ENCODE measurements at places on chromosomes 11 and 22.

- peak; percentile 70 for DNase-seq
Observed at GRCh38 chr11:119406005-119406404, 17.0 kb downstream of the THY1 start.

DNA sequence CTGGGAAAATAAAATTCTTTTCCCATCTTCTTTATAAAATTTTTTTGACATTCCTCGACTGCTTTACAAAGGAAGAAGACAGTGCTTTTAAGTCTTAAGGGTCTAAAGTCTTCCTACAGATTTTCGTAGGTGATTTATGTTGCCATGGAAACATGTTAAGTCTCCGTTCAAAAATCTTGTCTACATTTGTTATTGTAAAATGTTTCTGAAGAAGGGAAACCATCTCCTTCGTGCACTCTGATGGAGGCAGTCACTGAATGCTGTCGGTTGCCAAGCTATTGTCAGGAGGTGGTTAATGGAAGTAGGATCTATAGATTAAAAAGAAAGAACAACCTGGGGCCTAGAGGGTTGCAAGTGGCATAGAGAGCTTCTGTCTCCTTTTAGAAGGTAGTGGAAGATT lies 52.6 kb downstream of the MAP6 start:
- DNase-seq = no peak

DNA sequence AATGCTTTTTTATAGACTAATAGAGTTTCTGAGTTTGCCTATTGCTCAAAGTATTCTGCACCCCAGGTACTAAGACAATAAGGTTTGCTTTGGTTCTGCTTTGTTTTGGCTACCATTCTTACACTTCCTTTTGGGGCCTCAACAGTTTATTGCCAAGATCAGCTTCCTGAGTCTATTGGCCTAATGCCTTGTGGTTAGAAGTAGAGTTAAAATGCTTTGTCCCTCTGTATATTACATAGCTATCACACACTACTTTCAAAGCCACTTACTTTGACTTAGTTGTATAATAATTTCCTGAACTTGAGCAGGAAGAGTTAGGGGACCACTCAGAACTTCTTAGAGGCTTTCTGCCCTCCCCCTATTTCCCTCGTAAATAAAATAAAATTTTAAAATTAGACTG lies 96.5 kb downstream of the DLG2 start:
- no peak for DNase-seq

DNA sequence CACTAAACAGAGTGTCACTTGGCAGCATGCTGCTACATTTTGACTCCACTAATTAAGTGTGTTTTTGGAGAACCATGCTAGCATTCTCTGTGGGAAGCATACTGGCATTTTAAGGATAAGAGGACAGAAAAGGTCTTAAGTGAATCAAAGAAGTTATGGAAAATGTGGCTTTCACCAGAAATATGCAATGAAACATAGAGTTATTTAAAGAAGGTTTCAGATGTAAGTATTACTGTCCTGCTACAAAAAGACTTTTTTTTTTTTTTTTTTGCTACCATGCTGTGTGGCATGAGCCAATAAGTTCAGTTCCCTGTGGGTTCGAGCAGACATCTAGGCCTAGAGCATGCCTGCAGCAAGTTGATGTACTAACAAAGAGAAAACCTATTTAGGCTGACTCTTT lies 187.6 kb downstream of the MSANTD4 start:
- no peak for DNase-seq

DNA sequence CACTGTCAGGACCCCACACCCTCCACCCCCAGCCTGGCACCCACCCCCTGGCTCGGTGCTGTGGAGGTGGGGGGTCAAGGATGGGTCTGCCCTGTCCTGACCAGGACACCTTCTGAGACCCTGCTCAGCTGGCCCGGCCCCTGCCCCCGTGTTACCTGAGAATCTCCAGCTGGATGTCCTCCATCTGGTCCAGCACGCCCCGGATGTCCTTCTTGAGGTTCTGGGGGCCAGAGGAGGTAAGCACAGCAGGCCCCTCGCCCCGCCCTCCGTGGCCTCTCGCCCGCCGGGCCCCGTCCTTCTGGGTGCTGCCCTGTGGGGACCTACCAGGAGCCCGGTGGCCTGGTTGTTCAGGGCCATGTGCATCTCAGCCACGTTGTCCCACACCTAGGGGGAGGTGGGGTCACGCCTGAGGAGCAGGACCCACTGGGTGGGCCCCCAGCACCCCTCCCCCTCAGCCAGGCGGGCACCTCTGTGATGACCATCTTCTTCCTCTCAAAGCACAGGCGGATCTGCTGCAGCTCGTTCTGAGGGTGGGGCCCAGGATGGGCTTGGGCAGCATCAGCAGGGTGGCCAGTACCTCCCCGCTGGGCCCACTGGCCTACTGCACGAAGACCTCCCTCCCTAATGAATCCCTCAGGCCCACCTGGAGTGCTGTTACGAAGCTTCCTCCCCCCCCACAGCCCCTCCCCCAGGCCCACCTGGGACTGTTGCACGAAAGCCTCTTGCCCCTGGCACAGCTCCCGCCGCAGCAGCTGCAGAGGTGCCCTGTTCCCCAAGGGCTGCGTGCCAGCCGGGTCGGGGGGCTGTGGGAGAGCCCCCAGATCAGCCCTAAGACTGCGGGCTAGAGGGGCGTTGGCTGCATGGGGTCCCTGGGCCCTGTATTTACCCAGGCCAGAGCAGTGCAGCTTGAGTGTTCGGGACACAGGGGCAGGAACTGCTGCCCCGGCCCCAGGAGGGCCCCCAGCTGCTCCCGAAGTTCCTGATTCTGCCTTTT lies 1.3 kb downstream of the CCDC188 start:
- DNase-seq = no peak

DNA sequence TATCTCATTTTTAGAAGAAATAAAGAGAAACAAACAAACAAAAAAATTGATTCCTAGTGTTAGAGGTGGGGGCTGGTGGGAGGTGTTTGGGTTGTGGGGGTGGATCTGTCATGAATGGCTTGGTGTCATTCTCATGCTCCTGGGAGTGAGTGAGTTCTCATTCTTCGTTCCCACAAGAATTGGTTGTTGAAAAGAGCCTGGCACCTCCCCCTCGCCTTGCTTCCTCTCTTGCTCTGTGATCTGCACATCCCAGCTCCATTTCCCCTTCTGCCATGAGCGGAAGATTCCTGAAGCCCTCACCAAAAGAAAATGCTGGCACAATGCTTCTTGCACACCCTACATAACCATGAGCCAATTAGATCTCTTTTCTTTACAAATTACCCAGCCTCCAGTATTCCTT lies 277.8 kb downstream of the ST3GAL4 start:
- peak; percentile 41 for DNase-seq

- no peak for DNase-seq
Observed at GRCh38 chr22:47618180-47619010, 855.9 kb downstream of the TBC1D22A start.

DNA sequence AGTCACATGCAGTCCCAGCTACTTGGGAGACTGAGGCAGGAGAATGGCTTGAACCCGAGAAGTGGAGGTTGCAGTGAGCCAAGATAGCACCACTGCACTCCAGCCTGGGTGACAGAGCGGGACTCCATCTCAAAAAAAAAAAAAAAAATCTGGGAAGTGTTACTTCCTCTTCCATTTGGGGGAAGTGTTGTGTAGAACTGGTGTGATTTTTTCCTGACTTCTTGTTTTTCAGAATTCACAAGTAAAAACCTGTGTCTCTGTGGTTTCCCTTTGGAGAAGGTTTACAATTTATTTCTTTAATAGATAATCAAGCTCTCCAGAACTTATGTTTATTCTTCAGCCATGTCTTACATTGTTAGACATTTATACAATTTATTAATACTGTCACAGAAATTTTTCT lies 396.1 kb downstream of the BRD1 start:
- no peak for DNase-seq

DNA sequence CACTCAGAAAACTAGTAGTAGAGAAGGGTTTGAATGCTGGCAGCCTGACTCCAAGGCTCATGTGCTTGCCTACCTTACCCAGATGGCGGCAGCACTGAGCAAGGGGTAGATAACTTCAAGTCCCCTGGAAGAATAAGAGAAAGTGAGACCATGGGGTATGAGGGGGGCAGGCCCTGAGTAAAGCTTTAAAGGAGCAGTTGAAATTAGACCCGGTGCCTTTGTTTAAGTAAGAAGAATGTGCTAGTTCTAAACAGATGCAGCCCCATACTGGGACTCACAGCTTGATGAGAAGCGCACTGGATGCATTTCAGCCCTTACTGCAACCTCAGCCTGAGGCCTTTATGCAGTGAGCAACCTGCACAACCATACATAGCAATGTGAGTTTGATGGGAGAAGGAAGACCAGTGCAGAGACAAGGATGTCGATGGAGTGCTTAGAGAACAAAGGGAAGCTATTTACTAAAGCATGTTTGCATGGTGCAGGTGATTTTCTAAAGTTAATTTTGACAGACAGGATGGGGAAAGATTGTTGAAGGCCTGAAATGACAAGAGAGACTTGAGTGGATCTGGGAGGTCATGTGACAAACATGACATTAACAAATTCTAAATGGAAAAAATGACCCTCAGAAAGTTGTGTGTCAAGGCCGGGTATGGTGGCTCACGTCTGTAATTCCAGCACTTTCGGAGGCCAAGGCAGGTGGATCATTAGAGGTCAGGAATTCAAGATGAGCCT lies 27.1 kb upstream of the TMA7B start:
- DNase-seq = peak; percentile 36

DNA sequence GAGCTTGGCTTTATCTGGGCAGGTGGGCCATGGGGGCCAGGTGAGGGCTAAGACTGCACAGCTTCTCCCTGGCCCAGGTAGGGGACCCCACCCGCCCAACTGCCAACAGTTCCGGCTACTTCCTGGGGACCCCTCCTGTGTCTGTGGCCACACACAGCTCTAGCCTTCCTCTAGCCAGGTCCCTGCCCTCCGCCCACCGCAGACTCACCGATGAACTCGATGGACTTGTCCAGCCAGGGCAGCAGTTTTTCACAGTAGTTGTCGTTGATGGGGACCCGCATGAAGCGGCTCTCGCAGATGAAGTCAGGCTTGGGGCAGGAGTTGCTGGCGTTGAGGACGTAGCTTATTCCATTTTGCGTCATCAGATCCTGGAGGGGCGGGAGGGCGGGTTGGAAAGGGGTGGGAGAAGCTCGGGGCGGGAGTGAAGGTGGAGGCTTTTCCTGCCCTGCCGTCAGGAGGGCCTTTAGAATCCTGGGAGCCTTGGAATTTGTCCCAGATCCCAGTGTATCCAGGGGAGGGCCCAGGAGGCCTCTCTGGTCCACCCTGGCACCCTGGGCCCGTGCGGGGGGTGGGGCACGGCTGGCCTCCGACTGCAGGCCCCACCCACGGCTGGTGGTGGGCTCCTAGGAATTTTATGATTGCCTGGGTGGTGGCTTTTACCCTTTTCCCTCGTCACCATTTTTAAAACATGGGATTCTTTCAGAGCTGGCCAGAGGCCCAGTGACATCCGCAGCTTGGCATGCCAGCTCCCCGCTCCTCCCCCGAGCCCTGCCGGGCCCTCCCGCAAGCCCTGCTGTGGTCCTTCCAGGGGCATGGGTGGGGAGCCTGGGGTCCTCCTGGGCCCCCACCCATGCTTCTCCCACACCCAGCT lies 13.9 kb downstream of the DUSP8 start:
- peak; percentile 95 for DNase-seq

DNA sequence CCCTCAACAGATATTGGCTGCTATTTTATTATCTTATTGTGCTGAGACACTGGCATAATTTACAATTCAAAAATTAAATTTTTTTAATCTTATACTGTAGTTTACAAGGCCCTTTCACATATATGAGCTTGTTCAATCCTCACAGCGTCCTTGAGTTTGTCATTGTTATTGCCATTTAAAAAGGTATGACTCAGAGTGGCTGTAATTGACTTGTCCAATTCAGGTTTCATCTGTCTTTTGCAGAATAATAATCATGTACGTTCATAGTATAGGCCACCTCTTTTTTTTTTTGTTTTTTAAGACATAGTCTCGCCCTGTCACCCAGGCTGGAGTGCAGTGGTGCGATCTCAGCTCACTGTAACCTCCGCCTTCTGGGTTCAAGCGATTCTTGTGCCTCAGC lies 11.5 kb downstream of the PTPRJ start:
- DNase-seq = no peak

- DNase-seq = no peak
Observed at GRCh38 chr22:26921726-26922125, 264.3 kb downstream of the MIAT start.

GRCh38 chr11:35260342-35260985 lies 121.5 kb downstream of the CD44 start:
- DNase-seq = peak; percentile 93

GRCh38 chr22:20298803-20299745 lies 20.8 kb downstream of the DGCR6L start:
- DNase-seq = peak; percentile 76

GRCh38 chr11:110859240-110859840 lies 147.1 kb upstream of the ARHGAP20 start:
- no peak for DNase-seq

GRCh38 chr11:112085822-112086421 lies 634 bp downstream of the TIMM8B start:
- DNase-seq = peak; percentile 43

- no peak for DNase-seq
Observed at GRCh38 chr11:2924381-2924780, 4.8 kb downstream of the PHLDA2 start.

GRCh38 chr22:24303007-24303406 lies 32.4 kb downstream of the SPECC1L start:
- DNase-seq = no peak

DNA sequence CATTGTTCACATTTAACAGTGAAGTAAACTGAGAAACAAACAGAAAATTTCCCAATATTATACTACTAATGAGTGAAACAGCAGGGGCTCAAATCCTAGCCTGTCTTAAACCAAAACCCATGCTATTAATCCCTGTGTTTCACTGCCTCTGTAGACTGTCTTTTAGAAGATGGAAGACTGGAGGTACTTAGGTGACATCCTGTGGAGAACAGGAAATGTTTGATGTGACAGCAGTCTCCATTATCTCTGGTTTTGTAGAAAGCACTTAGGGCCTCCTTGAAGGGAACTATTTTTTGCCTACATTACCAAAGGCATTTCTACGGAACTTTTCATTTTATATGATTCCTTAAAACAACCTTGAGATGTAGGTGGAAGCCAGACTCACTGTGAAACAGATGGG lies 288.1 kb upstream of the SORL1-AS1 start:
- DNase-seq = no peak

- peak; percentile 10 for DNase-seq
Observed at GRCh38 chr11:16895306-16895705, 118.9 kb downstream of the PLEKHA7 start.

GRCh38 chr11:88827018-88827676 lies 238.6 kb downstream of the GRM5 start:
- no peak for DNase-seq

DNA sequence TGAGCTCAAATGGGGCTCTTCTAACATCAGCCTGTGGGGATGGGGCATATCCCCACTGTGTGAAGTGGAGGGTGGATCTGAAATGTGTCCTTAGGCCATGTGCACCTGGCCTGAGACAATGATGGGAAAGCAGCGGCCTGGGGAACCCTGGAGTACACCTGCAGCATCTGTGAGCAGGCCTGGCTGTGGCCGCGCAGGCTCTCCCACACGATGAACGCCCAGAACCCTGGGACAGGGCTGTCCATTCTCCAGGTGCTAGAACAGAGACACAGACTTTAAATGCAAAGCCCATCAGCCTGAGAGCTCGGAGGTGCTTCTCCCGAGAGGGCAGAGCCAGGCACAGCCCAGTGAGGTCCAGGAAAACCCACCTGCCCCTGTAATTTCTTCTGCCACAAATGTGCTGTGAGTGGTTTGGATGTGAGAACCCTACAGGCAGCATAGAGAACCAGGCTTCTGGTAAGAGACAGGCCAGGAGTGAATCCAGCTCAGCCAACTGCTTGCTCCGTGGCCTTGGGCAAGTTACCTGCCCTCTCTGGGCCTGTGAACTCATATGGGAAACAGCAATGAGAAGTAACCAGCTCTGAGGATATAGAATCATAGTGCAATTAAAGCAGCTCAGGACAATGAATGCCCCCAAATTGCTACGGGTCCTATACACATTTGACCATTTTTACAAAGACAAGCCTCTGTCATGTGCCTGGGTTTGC lies 167.9 kb downstream of the SHANK2 start:
- no peak for DNase-seq

- DNase-seq = no peak
Observed at GRCh38 chr11:10918698-10919097, 60.8 kb upstream of the ZBED5 start.

Measured in EH (cell line).